ENCODE measurements at places on chromosomes 7 and 10.

DNA sequence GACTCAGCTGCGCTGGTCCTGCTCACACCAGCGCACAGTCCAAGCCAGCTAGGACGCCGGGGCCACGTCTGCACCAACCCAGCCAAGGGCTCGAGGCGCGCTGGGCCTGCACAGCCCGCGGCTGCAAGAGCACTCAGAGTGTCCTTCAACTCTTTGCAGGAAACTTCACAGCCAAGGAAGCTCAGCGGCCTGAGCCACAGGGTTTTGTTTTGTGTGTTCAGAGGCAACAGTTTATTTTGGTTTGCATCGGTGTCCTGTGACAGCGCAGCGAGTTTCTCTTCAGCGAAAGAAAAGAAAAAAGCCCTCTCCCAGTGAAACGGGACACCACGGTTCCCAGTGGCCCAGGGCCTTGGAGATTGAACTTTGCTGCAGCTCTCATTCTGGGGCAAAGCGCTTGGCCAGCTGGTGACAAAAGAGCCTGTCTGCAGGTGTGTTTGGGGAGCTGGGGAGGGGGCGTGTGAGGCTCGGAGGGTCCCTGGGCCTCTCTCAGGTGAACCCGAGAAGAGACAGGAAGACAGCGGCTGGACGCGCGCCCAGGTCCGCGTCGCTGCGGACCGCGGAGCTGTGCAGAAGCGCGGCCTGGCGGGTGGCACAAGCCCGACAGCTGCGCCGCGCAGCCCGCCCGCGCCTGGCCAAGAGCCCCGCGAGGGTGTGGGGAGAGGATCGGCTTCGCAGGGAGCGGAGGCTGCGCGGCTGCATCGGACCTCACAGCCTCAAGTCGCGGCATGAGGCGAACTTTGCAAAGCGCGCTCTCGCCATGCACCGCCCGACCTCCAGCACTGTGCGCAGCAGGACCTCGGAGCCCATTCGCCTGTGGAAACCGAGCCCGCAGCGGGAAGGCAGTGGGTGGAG is 922 bp downstream of the CXCL12 start:
- no peak for DNase-seq

GRCh38 chr10:26556748-26557640 is 118.9 kb downstream of the APBB1IP start:
- DNase-seq: peak; percentile 57

- no peak for DNase-seq
These were observed 126.4 kb upstream of the FZD1 start for GRCh38 chr7:91137788-91138368.

- DNase-seq: peak; percentile 5
These were observed 518 bp downstream of the WAPL start for GRCh38 chr10:86520871-86521677.

DNA sequence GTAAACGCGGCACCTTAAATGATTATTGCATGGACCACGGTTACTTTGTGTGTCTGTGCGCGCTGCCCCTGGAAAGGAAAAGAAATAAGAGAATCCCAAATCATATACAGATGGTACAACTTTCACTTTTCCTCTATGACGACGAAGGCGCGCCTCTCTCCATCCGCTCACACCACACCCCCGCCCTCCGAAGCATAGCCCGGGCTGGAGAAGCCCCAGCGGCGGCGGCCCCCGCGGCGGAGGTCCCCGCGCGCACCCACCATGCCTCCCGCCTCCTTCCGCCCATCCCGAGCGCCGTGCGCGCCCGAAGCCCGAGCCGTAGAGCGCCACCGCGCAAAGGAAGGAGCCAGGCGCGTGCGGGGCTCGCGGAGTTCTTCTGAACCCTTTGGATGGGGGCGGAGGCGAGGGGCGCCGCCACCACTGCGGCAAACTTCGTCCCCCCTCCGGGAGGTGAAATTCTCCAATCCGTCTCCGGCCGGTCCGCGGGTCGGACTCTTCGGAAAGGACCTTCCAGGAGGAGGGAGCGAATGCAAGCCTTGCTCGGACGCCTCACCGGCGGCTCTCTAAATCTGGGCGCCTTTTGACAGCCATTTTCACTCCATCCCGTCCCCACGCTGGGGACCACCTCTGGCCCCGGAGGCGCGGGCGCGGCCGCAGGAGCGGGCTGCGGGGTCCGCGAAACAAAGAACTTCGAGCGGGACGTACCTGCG is 588 bp downstream of the GLI3 start:
- no peak for DNase-seq

GRCh38 chr10:103416436-103417147 is 20.2 kb downstream of the PDCD11 start:
- peak; percentile 54 for DNase-seq
